ENCODE measurements at places on chromosomes 4 and X. TPM values are rescaled to one million over a fixed set of nuclear protein-coding genes. Genes with fewer than 3 reads are reported as not detected.

GRCh38 chr4:125334926-125335325 lies 20.2 kb downstream of the FAT4 start:
- DNase-seq, result no peak

DNA sequence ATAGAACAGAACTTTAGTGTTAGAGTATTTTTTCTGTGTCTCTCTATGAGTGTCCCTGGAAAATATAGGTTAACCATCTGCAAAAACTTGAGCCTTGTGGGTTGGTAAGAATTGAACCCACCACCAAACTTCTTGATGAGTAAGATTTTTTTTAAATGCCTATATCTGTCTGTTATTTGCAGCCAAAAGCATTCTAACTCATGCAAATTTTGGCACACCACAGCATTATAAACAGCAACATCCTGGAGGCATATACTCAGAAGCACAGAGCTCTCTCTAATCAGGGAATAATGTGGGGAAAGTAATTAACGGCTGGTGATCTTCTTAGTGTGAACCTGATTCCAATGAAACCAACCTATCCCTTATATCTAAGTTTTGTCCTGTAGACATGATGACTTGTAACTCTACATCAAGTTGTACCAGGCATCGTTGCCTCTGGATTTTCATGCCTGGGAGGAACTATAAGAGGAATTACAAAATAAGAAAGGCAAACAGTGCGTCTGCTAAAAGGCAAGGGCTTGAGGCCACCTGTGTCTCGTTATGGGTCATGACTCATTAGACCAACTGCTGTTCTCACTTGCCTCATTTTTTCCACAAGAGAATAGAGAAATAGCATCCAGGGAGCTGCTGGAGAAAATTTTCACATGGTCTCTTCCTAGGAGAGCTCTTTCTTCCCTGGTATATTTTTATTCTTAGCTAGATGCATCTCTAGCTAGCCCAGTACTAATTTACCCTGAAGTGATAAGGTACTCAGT lies 202.4 kb downstream of the CHIC2 start:
- no peak for DNase-seq

DNA sequence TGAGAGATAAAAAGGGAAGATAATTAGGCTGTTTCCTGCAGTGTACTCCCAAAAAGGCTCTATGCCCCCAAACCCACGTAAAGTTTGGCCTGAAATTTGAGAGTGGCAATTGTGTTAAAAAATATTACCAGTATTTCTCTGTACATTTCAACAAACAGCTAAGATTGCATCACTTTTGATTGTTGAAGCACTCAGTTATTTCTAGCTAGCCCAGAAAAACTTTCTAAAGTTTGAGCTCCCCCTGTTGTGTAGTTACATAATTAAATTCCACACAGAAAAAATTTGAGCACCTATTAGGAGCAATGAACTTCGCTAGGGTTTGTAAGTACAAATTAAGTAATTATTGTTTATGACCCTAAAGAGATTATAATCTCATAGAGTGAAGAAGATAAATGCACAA lies 109.4 kb downstream of the DLG3 start:
- peak; percentile 25 for DNase-seq

GRCh38 chr4:86653237-86653865 lies 59.2 kb downstream of the PTPN13 start:
- DNase-seq, result peak; percentile 5

DNA sequence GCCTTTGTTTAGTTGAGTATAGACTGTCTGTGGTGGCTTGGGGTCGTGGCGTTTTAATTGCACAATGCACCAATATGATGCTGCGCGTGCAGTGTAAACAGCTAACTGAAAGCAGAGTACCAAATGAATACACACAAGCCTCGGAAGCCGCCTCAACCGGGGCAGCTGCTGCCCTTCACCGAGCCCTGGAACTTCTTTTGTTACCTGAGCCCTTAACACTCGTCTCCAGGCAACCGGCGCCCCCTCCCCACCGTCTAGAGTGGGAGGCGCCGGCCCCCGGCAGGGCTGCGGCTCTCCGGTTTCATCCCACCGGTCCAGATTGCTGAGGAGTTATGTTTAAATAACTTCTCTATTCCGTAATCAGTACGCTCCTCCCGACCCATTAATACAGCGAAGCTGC lies 173.2 kb upstream of the TBL1X start:
- DNase-seq, result no peak

DNA sequence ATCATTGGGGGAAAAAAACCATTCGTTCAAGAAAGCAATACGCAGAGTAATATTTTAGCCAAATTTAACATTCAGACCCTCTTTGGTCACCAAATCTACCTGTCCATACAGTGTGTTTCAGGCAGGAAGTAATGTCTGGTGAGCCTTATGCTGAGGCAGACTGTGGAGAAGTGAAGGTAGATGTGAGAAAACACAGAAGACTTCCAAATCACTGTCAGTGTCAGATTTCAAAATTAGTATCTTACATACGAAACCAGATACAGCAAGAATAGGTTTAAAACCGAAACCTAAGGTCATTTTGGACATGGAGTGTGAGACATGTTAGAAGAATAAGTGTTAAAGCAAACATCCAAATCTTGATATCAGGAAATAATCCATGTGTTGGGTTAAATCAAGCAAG lies 664.5 kb upstream of the HTR2C start:
- no peak for DNase-seq

GRCh38 chrX:37488323-37488722 lies 83.1 kb upstream of the LANCL3 start:
- DNase-seq, result no peak

GRCh38 chrX:80014141-80014940 lies at the start of gene TBX22:
TBX22 (plus strand) TSS chrX:80014753; CDS start chrX:80022270, 7,517 bp downstream.
- DNase-seq, result no peak

GRCh38 chr4:15729910-15730533 lies 27.2 kb downstream of the BST1 start:
- DNase-seq, result peak; percentile 58

- DNase-seq, result no peak
Measured at GRCh38 chr4:171602638-171603355, 210.4 kb upstream of the GALNTL6 start.

GRCh38 chr4:183164963-183165362 lies 65.9 kb downstream of the WWC2 start:
- DNase-seq, result no peak

GRCh38 chr4:145316897-145317574 lies 136.6 kb upstream of the OTUD4 start:
- DNase-seq, result no peak

DNA sequence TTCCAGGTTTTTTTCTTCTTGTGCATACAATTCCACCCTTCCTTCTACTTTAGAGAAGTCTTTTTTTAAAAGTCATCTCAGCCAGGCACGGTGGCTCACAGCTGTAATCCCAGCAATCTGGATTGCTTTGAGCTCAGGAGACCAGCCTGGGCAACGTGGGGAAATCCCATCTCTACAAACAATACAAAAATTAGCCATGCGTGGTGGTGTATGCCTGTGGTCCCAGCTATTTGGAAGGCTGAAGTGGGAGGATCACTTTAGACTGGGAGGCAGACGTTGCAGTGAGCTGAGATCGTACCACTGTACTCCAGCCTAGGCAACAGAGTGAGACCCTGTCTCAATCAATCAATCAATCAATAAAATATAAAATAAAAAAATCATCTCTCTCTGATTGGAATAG lies 14.8 kb downstream of the ELOVL6 start:
- DNase-seq, result no peak

DNA sequence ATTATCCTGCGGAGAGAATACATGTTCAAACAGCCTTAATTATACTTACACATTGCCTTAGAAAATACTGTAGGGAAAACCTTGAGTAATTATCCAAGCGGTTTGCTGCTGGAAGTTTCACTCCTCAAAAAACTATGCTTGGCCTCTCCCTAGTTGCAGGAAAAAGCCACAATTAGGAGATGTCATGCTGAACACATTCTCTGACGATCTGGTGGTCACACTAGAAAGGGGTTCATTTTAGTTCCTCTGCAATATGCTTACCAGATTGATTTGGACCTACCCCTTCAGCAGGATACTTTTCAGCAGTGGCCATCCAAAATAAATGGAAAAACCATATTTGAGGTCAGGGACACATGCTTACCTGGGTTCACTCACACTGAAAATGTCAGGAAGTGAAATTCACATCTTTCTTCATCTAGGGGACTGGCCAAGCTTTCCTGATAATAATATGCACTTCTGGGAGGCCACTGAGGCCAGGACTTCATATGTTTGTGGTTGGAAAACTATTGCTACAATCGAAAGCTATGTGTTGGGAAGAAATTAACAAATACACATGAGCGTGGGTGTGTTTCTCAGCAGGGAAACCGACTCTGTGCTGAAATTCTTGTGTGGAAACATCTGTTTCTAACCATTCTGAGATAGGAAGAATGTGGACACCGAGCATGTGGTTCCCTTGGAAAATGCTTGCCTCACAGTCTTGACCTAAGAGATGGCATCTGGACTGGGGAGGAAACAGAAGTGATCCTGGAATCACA lies 68.8 kb downstream of the ATXN3L start:
- DNase-seq, result no peak

DNA sequence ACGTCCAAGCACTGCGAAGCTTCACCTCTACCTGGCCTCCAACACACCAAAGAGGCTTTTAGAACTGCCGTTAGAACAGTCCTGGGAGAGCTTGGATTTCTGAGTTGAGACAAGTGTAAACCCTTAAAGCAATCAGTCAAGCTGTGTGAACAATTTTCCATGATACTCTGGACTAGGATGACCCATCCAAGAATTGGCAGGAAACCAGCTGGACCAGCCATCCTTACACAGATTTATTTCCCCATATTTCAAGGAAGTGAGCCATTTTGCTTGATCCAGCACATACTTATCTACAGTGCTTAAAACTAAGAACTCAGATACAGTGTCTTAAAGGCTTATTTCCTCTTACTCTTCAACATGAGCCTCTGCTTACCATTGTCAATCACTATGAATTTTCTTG lies 340.7 kb upstream of the HS3ST1 start:
- no peak for DNase-seq

The BMP3 gene
- 14.1 TPM for polyA plus RNA-seq

The TLL1 gene
- polyA plus RNA-seq, result 3.2 TPM

The HERC5 gene
- polyA plus RNA-seq, result 2.9 TPM

The FAM47C gene
- polyA plus RNA-seq, result not detected

The TCEAL6 gene
- polyA plus RNA-seq, result not detected

The NHSL2 gene
- polyA plus RNA-seq, result 1.5 TPM

The PITX2 gene
- polyA plus RNA-seq, result 13.2 TPM

The CNGA2 gene
- not detected for polyA plus RNA-seq
